ENCODE measurements at places on chromosomes 2 and 18. TPM values are rescaled to one million over a fixed set of nuclear protein-coding genes. Genes with fewer than 3 reads are reported as not detected.
A peak's percentile ranks its signal among the peaks of the same experiment; 100 is the strongest.

The THSD7B gene
- not detected for total RNA-seq

The BCL2 gene
- 2.5 TPM for total RNA-seq

The TIGD1 gene
- total RNA-seq = 11.8 TPM

The IL18R1 gene
- not detected for total RNA-seq

The EGR4 gene
- not detected for total RNA-seq

The WDR12 gene
- total RNA-seq = 67.3 TPM

The C2orf78 gene
- not detected for total RNA-seq

DNA sequence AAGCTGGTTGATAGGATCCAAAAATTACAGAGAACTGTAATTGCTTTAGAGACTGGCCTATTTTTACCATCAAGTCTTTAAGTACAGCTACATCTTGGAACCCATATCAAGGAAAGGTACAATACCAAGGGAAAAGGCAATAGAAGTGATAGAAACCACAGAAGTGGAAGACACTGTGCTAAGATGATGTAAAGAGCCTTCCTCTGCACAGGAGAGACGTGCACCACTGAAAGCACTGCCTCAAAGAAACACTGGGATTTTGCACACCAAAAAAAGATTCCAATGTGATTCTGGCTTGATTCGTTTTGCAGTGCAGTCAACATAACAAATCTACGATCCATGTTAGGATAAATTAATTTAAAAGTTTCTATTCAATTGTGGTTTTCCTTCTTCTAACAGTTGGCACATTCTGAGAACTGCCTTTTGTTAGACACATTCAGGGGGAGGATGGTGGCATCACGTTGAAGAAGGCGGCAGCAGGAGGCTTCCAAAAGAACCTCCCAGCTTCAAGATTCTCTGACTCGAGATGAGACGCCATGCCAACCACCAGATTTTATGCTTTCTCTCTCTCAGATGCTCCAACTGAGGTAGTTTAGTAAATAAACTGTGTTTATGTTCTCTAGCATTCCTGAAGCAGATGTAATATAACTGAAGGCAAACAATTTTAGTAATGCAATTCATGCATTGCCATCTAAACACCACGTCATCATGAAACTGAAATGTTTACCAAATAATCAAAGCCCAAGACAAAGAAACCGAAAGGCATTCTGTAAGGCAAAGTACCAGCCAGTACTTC lies 102.9 kb downstream of the BCL2 start:
- no peak for DNase-seq

- DNase-seq = no peak
Measured at GRCh38 chr2:130371723-130372054, 15.8 kb downstream of the PTPN18 start.

- peak; percentile 26 for DNase-seq
Measured at GRCh38 chr2:77054938-77055337, 467.2 kb downstream of the LRRTM4 start.

- no peak for DNase-seq
Measured at GRCh38 chr18:54358495-54359040, 862 bp downstream of the C18orf54 start.

DNA sequence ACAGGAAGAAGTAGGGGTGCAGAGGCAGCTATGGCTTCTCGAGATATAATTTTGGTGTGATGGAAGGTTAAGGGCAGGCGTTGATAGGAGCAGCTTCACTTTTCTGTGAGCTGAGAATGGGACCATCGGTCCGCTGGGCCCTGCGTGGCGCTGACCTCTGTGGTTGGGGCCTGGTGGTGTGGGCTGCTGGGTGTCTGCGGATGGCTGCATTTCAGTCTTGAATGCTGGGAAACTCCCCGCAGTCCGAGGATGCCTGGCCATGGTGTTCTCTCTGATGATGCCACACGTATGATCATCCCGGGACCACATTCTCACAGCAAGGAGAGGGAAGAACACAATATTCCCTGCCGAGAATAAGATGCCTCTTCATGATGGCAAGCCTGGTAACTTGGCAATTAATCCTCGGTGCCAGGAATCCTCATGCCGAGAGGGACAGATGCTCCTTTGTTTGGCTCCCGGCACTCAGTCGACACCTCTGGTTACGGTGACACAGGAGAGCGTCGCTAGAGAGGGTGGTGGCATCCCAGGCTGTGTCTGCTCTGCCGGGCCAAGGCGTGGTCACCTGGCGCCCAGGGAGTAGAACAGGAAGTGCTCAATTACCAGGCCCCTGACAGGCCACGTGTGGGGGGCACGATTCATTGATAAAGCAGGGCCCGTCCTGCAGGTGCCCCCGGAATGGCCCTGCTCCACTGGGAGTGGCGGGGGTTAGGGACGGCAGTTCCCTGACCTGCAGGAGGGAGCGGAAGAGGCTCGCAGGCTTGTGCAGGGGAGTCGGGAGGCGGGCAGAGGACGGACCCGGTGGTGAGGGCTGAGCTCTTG lies 119.4 kb upstream of the CTDP1 start:
- no peak for DNase-seq

DNA sequence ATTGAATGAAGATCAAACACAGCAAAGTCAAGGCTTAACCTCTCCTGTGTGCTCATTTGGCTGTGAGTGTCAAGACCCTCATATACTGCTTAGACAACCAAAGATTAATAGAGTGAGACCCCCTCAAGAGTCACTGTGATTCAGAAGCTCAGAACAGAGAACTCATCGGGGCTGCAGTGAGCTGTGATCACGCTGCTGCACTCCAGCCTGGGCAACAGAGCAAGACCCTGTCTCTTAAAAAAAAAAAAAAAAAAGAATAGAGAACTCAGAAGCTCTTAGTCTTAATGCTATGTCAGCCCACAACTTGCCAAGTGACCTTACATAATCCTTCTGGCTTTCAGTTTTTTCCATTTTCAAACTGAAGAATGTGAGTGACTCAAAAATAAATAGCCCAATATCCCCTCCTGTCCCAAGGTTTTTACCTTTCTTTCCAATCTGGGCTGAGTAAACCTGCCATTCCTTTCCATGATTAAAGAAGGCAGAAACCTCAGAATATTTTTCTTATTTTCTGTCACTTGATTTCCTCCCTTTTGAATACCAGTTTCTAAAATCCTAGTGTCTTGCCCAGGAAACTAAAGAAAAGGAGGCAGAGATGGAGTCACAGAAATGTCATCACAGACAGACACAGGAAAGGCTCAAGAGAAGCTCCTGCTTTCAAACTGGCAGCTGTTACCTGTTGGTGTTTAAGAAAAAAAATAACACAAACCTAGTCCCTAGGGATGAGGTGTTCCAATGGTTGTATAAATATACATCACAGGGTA lies 102.4 kb downstream of the CACNB4 start:
- no peak for DNase-seq

DNA sequence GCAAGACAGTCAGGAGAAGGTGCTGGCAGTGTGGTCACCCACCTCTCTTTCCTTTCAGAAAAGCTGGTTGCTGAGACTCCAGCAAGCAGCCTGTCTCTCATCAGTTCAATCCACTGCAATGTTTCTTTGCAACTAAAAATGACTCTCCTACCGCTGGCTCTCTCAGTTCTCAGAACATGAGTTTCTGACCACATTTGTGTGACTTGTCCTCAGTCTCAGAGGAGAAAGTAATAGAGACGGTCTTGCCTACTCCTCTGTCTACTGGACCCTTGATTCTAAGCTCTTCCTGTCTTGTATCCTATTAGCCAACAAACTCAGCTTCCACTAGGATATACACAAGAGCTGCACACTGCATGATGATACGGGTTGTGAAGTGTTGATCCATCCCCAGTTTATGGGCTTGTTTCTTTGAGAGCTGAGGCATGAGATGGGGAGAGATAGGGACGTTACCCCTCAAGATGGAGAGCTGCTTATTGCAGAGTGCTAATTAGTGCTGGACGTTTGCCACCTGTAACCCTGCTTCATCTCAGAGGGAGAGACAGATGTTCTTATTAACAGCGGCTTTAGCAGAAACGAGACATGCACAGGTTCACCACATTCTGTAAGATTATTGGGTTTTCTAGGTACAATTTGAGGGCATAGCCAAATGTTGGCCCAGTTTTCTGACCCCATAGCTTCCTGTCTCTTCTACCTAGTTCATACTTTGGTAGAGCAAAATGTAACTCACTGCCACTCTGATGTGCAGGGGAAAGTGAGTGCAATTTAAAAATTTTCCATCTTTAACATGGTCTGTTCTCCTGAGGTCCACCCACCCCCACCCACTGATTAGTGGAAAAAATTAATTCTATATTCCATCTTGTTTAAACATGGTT lies 32.4 kb upstream of the YWHAQ start:
- no peak for DNase-seq

- DNase-seq = no peak
Measured at GRCh38 chr18:62198259-62198658, 11.2 kb downstream of the RELCH start.

- DNase-seq = no peak
Measured at GRCh38 chr2:60852282-60852860, 29.0 kb upstream of the REL start.

DNA sequence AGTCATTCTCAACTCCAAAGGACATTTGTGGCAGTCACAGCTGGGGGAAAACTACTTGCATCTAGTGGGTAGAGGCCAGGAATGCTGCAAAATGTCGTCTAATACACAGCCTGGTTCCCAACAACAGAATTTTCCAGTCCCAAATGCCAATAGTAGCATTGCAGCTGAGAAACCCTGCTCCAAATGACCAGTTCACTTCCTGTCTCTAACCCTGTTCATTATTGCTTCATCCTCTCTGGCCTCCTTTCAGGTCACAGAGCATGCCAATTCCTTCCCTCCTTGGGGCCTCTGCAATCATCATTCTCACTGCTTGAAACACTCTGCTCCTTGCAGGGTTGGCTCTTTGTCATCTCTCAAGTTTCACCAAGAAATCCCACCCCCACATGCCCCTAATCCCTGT lies 139.1 kb downstream of the IRS1 start:
- peak; percentile 68 for DNase-seq

- no peak for DNase-seq
Measured at GRCh38 chr2:64598226-64598625, 55.5 kb downstream of the SERTAD2 start.

DNA sequence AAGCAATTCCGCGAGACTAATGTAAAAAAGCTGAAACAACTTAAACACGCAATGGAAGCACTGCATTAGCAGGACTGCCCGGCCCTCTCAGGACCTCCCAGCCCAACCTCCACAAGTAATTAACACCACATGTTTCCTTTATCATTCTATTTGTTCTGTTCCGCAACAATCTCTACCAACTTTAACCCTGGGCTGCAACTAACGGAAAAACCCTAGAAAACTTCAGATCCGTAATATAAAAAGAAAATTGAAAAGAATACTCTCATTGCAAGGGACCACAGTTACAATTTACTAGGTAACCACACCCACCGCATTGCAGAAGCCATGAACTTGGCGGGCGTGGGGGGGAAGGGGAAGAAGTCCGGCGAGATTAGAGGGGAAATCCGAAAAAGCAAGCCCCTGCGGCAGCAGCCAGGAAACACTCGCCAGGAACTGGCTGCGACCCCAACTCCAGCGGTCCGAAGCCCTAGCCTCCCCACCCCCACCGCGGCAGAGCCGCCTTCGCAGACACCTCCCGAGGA lies 1.2 kb downstream of the EPB41L3 start:
- no peak for DNase-seq

- no peak for DNase-seq
Measured at GRCh38 chr2:124339709-124340108, 314.6 kb downstream of the CNTNAP5 start.

DNA sequence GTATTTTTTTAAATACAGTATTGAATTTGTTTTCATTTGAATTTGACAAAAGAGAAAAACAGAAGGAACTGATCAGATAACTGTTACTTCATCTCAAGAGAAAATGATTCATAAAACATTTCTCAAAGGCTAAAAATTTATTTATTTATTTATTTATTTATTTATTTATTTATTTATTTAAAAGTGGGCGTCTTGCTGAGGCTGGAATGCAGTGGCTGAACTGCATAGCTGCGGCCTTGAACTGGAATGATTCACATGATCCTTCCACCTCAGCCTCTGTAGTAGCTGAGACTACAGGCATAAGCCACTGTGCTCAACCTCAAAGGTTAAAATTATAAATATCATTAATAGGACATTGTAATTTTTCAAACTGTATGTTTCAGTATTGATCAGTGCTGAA lies 4.5 kb upstream of the PUM2 start:
- no peak for DNase-seq

DNA sequence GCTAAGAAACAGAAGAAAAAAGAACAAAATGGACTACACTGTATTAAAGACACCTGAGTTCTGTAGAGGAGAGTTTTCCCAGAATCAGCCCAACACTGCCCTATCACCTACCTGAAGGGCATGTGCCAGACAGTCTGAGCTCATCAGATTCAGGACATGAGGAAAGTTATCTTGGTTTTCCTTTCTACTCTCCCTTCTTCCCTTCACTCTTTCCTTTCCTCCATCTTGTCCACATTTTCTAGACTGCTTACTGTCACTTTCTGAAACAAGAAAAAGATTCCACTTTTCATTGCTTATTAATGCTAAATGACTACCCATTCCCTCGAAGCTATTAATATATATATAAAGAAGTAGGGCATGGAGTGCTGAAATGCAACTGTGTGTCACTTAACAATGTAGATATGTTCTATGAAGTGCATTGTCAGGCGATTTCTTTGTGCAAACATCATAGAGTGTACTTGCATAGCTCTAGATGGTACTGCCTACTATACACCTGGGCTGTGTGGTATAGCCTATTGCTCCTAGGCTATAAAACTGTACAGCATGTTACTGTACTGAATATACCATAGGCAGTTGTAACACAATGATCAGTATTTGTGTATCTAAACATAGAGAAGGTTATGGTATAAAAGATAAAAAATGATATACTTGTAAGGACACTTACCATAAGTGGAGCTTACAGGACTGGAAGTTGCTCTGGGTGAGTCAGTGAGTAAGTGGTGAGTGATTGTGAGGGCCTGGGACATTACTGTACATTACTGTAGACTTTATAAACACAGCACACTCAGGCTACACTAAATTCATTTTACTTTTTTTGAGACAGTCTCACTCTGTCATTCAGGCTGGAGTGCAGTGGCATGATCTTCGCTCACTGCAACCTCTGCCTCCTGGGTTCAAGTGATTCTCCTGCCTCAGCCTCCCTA lies 145.5 kb upstream of the ITGA6 start:
- peak; percentile 77 for DNase-seq

DNA sequence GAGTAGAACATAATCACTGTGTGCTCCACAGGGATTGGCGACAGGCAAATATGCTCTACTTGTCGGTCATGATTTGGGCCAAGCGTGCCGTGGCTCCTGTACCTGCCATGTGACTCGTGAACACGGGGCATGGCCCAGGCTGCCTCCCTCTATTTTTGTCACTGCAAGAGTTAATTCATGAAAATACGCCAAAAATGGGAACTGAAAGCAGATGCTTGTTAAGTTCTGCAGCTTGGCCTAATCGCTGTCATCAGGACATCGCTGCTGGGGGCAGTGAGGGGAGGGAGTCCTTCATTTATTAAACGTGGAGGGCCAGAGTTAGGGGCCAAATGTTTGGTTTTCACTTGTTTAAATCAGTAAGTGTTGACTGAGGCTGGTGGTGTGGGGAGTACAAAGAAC lies 177.8 kb downstream of the BCL2 start:
- DNase-seq = no peak

- DNase-seq = peak; percentile 4
Measured at GRCh38 chr18:66587430-66587829, 16.5 kb downstream of the CDH19 start.

DNA sequence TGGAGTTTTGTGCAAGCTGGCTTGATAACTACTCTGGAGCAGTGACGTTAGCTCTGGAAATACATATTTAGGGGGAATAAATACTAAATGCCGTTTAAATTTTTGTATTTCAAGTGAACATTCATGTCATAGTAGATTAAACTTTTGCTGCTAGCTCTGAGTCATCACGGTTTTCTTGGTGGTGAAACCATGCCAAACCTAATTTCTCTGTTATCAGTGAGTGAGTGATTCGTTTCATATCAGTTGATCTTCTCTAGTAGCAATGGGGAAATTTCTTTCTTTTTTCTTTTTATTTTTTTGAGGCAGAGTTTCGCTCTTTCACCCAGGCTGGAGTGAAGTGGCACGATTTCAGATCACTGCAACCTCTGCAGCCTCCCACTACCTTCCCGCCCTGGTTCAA lies 211.1 kb downstream of the PTPRM start:
- DNase-seq = peak; percentile 75
